B cell (primary cell): ENCODE measurements at places on chromosomes 12 and 14. TPM values are rescaled to one million over a fixed set of nuclear protein-coding genes. Genes with fewer than 3 reads are reported as not detected.

FLRT2 gene
- total RNA-seq, result not detected in 2 replicates

MTRFR gene
- total RNA-seq, result 45.5 and 49.0 TPM in 2 replicates

RASSF9 gene
- total RNA-seq, result not detected in 2 replicates

ANKRD33 gene
- not detected in 2 replicates for total RNA-seq

DNA sequence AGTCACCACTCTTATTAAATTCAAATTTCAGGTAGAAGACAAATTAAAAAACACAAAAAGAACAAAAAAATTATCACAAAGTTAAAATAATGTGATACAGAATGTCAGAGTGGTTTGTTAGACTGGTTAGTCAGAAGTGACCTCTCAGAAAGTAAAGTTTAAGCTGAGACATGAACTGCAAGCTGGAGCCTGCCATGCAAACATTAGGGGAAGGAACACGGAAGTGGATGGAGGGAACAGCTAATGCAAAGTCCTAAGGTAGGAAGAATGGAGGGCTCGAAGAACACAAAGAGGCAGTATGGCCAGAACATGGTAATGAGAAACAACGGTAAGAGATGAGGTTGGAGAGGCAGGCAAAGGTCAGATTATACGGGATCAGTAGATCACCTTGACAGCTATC is 41.7 kb downstream of the WDHD1 start:
- DNase-seq, result no peak

DNA sequence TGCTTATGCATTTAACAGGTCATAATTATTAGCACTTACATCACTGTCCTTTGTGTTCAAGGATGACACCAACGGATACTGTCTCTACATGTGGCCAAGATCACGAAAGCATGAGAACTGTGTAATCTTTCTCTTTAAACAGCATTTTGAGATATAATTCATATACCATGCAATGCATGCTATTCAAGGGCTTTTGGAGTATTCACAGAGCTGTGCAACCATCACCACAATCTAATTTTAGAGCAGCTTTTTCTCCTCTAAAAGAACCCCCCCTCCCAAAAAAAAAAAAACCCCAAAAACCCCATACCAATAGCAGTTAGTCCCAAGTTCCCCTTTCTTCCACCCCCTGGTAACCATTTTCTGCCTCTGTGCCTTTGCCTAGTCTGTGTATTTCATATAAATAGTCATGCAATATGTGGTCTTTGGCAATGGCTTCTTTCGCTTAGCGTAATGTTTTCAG is 60.6 kb downstream of the SPRING1 start:
- peak; percentile 58 for DNase-seq

GRCh38 chr14:100532906-100533655 is 54.1 kb downstream of the BEGAIN start:
- DNase-seq, result no peak

GRCh38 chr14:23434488-23435222 is 805 bp downstream of the MYH7 start:
- DNase-seq, result no peak

GRCh38 chr12:26451763-26452162 is 256.4 kb downstream of the SSPN start:
- DNase-seq, result no peak

DNA sequence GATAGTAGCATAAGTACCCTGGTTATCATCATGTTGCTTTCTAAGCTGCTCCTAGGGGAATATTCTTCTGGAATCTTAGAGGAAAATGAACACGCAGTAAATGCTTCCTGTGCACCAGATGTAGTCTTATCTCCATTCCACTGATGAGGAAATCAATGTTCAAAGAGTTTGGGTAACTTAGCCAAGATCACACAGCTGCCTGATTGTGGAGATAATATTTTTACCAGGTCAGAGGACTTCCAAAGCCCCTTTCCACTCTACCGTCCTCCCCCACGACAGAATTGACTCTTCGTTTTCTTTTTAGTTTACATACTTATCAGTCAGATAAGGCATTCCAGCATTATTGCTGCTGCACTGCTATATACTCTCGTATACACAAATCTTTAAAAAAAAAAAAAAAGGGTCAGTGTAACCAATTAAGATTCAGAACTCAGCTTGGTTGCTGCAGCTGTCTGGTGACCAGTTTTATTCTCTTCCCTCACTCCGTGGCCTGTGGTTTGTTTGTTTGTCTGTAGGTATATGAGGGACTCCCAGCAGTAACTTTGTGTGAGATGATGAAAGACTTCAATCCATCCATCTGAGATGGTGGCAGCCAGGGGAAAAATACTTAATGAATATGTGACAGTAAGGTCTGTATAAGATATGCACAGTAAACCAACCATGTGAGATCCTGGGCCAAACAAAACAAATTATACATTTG is 110.5 kb downstream of the TGFB3 start:
- no peak for DNase-seq
